ENCODE measurements at places on chromosomes 6 and 20.

DNA sequence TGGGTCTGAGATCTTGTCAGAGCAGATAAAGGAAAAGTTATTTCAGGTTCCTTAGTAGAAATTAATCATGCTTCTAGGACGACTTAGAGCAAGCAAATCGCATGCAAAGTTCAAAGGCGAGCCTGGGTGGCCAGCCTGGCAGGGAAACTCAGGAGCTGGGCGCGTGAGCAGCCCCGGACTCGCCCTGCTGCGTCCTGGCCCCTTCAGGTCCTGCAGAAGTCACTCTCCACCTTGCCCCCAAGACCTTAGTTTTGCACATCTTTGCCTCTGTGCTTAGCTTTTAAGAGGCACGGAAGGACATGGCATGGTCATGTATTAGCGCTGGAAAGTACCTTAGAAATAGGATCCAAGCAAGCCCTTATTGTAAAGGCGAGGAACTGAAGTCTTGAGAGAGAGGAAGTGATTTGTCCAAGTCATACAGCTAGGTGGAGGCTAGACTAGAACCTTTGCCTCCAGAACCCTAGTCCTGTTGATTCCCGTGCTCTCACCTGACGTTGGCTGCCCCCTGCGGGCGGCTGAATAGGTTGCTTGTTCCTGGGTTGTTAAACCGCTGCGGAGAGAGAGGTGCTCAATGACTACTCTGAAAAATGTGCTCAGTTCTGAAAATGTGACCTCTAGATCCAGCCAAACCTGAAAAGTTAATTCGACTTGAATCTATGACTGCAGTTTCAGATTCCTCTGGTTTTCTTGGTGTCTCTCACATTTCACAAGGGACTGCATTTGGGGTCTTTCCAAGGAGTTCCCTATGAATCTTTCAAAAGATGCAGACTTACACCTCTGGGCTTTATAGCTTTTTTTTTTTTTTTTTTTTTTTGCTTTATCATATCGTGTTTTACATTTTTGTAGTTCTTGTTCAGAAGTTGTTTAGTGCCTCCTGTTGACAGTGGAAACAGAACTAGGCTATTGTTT, 2.7 kb downstream of the MYB start:
- peak; percentile 34 for DNase-seq

DNA sequence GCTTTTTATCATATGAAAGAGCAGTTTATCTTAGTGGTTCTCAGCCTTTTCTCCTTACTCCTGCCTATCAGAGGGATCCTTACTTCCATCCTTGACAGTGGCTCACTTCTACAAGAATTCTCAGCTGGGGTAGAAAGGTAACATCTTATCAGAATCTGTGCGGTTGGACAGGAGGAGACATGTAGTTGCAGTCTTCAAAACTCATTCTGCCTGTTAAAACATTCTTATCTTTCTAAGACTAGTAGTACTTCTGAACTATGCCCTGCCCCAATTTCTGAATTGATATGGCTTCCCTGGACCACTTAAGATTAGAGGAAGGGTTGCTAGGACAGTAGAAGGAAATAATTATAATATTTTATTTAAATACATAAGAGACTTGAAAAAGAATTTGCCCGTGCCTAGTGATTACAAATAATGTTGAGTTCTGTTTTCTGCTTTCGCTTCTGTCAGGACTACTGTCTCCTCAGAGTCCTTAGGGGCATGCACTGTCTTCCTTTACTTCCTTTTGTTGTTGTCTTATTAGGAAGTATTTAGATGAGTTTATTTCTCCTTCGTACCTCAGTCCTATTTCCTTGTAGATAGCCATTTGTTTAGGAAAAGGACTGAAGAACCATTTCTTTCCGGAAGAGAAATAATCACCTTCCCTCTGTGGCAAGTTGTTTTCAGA, 24.9 kb downstream of the BLTP3A start:
- no peak for DNase-seq

GRCh38 chr6:16277101-16277981, 39.0 kb downstream of the GMPR start:
- DNase-seq = no peak

DNA sequence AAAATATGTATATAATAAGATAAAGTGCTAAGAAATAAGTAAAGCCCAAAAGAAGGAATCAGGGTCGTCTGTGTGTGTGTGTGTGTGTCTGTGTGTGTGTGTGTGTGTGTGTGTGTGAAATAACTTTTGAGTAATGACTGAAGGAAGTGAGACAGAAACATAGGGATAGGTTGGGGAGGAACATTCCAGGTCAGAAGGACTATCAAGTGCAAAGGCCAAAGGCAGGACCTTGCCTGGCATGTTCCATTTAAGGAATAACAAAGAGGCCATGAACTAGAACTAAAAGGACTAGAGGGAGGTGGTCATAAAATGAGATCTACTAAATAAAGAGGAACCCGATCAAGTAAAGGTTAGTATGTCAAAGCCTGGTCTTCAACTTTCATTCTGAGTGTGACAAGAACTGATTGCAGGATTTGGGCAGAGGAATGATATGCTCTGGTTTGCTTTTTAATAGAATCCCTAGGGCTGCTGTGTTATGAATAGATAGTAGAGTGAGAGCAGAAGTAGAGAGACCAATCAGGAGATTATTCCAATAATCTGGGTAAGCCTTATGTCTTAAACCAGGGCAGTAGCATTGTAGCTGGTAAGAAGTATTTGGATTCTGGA, 6.9 kb downstream of the ENPP3 start:
- no peak for DNase-seq

DNA sequence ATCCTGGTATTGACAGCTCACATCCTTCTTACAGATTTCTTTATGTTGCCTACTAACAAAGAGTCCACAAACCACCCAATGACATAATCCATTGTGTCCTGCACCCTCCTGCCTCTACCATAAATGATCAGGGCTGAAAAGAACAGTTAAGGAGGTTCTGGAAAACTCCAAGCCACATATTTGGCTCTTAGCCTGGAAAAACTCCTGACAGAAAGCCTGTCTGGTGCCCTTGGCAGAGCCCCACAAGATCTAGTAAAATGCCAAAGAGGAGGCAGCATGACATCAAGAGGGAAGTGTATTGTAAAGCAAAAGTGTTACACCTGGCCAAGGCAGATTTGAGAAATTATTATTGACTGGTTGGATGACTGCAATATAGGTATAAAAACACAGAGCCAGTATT, 126.4 kb upstream of the VGLL2 start:
- DNase-seq = no peak

DNA sequence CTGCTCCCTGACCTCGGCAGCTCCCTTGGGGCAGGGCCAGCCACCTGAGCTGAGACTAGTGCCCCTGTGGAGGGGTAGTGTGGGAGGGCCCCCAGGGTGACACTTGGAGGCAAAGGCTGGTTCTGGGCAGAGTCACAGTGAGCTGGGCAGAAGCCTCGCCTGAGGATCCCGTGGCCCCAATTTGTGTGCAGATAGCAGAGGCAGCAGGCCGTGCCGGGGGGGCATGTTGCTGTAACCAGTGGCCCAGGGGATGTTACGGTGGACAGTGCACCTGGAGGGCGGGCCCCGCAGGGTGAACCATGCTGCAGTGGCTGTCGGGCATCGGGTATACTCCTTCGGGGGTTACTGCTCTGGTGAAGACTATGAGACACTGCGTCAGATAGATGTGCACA, 2.9 kb downstream of the KLHDC3 start:
- DNase-seq = no peak

- no peak for DNase-seq
Measured at GRCh38 chr20:23061734-23062561, 12.5 kb upstream of the THBD start.

DNA sequence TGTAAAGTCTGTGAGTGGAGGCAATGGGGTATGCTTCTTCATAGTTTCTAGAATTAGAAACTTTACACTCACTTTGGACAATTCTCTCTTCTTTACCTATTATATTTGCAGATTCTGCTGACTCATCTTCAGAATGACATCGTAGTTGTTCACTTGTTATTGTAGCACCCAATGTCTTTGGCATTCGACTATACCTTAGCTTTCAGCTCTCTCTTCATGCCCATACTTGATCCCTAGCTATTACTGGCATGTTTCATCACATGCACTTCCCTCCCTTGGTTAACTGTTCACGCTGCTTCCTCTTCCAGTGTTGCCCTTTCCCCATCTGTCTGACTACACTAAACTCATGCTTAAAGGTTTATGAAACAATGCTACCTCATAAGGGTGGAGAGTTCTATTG, 298.1 kb upstream of the TCF21 start:
- DNase-seq = no peak

DNA sequence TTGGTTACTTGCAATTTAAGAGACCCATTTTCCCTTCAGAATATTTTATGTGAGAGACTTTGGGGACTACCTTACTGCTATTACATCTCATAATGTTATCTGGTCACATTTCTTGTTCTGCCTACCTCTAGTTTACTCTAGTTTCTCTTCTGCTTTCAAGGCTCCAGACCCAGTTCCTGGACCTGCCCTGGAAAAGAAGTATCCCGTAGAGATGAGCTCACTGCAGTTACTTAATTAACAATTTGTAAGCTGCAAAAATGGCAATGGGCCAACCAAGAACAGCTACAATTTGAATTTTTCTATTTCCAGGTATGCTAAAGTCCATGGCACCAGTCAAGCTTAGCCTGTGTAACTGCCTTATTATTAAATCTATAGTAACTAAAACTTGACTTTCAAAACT, 25.0 kb downstream of the TAB2 start:
- DNase-seq = no peak

All from NCI-H1436 treated with DMSO at 0.1 percent for 48 hours (cell line).